ENCODE measurements at places on chromosomes 1 and 21.

DNA sequence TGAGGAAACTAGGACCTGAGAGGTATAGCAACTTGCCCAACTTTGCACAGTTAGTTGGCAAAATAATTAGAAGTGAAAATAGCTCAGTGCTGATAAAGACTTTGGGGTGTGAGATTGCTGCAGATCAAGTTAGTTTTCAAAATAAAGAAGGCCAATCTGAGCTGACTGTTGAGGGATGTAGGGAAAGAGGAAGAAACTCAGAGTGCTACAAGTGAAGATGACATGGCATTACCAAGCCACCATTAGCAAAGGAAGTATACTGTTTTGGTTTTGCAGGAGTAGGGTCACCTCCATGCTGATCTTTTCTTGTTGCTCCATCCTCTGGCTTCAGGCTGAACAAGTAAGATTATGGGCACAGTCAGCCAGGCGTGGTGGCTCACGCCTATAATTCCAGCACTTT lies 78.7 kb upstream of the ADAM30 start:
- DNase-seq = no peak

- DNase-seq = no peak
Observed at GRCh38 chr1:156504438-156504813, 3.9 kb upstream of the MEF2D start.

DNA sequence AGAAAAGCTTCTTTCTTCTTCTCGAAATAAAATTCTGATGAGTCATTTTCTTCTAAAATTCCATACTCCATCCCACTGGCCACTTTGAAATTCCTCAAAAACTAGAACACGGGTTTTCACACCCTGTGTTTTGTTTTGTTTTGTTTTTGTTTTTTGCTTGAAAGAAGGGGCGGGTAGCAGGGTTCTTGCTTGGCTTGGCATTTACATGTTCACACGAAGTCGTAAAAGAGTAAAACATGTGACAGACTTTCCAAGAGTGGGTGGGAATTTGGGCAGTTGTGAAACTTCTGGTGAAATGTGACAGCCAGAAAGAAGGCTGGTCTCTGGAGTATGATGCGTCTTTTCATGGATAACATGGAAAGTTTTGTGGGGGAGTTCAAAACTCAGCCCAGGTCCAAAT lies 47.1 kb upstream of the FMN2 start:
- DNase-seq = no peak

- DNase-seq = no peak
Observed at GRCh38 chr21:38494251-38494642, 4.0 kb downstream of the ERG start.

- no peak for DNase-seq
Observed at GRCh38 chr21:42344631-42345030, 6.2 kb downstream of the TFF2 start.
